HuH-7 (cell line): ENCODE measurements at places on chromosomes 2 and 18.
A peak's percentile ranks its signal among the peaks of the same experiment; 100 is the strongest.

DNA sequence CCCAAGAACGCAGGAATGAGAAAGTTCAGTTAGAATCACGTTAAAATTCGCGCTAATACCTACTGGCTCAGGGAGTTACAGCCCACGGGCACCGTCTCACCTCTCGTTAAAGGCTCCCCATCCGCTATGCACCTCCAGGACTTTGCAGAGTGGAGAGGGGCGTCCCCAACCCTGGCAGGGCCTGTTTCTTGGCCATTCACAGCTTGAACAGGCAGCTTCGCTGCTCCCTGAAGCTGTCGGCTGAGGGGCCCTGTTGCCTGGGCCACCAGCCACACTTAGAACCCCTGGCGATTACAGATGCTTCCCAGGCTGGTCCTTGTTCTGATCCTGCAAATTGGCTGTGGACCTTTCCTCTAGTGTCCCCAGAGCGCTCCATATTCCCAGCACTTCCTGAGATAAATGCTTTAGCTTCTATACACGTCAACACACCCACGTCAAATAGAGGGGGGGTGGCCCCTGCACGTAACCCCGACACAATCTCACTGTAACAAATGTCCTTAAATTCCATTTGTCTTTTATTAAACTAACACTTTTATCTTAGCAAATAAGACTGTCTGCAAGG is 16.8 kb upstream of the SNTG2 start:
- DNase-seq, result no peak

GRCh38 chr18:25075783-25076182 is 276.2 kb downstream of the ZNF521 start:
- no peak for DNase-seq

DNA sequence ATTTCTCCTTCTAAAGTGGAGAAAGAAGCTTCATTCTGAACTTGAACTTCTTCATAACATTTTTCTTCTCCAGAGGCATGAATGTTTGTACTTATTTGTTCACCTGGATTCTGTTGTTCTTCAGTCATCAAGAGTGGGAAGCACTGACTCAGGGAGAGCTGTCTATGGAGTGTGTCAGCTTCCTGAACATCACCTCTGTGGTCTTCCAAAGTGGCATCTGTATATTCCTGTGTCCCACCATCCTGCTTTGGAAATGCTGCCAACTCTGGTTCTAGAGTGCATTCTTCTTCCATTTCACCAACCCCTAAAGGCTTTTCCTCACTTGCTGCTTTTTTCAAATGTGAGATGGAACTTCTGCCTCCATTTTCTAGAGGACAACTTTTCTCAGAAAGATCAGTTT is 59.5 kb downstream of the TTN start:
- no peak for DNase-seq

- no peak for DNase-seq
These were observed 187.8 kb upstream of the SIX3 start for GRCh38 chr2:44753552-44754285.

DNA sequence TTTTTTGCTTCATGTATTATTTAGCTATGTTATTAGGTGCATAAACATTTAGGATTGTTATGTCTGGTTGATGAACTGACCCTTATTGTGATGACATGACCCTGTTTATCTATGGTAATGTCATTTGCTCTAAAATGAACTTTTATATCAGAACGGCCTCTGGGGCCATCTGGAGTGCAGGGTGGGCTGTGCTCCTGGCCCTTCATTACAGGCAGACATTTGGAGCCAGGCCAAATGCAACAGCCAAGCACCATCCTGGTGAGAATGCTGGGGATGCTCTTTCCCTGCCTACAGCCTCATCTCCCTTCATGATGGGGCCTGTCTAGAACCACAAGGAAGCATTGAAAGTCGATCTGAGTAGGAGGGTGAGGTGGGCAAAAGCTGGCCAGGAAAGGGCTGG is 38.0 kb downstream of the HJURP start:
- no peak for DNase-seq

DNA sequence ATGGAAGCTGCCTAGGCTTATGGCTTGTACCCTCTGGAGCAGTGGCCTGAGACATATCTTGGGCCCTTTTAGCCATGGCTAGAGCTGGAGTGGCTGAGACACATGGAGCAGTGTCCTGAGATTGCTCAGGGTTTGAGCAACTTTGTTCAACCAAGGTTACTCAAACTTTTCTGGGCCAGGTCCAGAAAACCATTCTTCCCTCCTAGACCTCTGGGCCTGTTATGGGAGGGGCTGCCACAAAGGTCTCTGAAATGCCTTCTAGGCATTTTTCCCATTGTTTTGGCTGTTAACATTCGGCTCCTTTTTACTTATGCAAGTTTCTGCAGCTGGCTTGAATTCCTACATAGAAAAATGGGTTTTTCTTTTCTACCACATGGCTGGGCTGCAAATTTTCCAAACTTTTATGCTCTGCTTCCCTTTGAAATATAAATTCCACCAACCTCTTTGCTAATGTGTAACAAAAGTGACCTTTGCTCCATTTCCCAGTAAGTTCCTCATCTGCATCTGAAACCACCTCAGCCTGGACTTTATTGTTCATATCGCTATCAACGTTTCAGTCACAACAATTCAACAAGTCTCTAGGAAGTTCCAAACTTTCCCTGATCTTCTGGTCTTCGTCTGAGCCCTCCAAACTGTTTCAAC is 84.9 kb upstream of the MAP4K3 start:
- DNase-seq, result no peak

DNA sequence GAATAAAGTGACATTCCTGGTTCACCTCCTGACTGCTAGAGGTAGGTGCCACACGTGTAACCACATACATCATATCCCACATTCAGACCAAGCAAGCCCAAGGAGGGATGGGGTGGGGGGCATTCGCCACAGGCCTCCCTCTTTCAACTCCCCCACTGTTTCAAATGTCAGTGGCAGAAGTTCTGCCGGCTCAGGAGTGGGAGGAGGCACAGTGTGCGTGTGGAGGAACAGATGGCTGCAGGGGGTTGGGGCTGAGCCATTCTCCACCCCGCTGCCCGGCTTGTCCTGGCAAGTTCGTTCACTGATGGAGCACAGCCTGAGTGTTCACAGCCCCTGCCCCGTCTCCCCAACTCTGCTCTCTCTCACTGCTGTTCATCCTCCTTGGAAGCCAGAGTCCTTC is 75.4 kb upstream of the TANC1 start:
- no peak for DNase-seq

- no peak for DNase-seq
These were observed 197.8 kb upstream of the MYT1L start for GRCh38 chr2:2528846-2529245.

DNA sequence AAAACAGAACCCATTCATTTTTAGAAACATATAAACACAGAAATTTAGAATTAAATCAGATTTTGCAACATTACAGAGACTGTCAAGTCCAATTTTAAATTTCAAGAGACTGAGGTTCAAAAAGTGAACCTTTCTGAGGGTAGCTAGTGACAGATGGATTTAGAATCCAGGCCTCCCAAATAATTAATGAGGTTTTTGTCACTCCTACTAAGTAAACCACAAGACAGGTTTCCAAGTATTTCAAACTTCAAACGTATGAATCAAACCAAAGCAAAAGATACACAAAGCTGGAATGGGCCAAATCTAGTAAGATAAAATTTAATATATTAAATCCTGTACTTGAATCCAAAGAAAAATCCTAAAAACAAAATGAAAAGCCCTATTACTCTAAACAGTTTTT is 25.3 kb downstream of the PPP4R3B start:
- DNase-seq, result no peak

DNA sequence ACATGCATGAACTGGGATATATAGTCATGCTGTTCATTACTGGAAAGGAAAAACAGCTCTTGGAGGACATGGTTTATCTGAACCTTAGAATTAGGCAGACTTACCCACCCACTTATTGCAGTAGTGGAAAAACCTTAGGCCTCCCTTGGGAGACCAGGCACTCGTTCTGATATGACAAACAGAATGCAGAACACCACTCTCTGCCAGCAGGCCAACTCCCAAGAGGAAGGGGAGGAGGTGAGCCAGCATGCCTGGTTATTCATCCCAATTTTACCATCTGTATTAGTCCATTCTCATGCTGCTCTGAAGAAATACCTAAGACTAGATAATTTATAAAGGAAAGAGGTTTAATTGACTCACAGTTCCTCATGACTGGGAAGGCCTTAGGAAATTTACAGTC is 17.5 kb downstream of the C18orf63 start:
- DNase-seq, result no peak

DNA sequence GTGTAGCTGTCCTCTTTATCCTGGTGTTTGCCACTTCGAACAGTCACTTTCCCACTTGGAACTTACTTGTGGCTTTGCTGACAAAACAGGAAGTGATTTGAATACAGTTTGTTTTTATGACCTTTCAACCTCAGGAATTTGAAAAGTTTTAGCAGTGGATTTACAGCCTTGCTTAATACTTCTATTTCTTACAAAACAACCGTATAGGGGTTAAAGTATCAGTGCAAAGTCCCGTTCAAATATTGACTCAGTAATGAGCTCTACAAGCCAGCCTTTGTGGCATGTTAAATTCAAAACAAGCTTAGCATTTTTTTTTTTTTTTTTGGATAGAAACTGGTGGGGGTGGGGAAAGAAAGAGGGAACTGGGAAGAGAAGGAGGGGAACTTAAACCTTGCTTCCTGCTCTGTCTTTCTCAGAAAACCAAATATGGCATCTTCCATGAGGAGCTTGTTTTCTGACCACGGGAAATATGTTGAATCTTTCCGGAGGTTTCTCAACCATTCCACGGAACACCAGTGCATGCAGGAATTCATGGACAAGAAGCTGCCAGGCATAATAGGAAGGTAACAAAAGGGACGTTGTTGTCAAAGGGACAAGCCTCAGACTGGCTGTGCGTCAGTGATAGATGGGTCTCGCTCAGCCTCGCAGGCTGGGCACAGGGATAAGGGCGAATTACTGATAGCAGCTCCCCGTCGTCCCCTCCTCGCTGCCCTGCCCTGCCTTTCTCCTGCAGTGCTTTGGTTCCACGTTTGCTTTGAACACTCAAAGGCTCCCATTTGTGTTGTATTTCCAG is at the start of gene HNMT:
Gene HNMT, plus strand, starts transcription at position 408 of the 793 bp plus-strand sequence. Its CDS starts 19 bp downstream, at position 427.
- peak; percentile 28 for DNase-seq

- DNase-seq, result no peak
These were observed 98.5 kb upstream of the BOD1L2 start for GRCh38 chr18:57048351-57048750.

DNA sequence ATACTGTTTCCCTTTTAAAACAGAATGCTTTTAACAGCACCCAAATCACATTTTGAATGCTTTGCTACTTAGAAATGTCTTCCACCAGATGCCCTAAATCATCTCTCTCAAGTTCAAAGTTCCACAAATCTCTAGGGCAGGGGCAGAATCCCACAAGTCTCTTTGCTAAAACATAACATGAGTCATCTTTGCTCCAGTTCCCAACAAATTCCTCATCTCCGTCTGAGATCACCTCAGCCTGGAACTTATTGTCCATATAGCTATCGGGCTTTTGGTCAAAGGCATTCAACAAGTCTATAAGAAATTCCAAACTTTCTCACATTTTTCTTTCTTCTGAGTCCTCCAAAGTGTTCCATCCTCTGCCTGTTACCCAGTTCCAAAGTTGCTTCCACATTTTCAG is 1374.5 kb upstream of the NXPH2 start:
- no peak for DNase-seq

- no peak for DNase-seq
These were observed 10.3 kb downstream of the DNAH6 start for GRCh38 chr2:84526562-84526961.

DNA sequence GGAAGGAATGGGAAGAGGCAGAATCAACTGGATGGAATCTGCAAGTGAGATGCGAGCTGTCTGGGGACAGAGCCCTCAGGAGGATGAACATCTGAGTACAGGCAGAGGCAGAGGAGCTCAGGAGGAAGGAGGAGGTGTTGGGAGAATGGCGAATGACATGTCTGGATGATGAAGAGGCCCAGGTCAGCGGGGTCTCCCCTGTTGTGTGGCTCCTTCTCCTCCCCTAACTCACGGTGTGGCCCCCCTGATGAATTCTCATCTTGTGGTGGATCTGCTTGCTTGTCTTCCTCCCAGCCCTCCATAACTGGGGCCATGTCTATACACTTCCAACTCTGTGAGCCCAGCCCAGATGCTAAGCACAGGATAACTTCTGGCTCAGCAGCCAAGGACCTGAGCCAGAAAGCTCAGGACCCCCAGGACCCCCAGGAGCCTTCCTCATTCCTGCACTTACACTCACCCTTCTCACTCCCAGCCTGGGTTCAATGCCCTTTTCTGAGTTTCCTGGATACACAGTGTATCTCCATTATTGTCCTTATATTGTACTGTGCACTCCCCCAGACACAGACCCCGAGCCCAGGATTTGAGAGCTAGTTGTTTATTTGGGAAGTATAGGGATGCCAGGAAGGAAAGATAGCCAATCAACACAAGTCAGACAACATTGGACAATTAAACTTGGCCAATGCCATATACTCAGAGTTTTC is 678.6 kb upstream of the HS6ST1 start:
- no peak for DNase-seq

DNA sequence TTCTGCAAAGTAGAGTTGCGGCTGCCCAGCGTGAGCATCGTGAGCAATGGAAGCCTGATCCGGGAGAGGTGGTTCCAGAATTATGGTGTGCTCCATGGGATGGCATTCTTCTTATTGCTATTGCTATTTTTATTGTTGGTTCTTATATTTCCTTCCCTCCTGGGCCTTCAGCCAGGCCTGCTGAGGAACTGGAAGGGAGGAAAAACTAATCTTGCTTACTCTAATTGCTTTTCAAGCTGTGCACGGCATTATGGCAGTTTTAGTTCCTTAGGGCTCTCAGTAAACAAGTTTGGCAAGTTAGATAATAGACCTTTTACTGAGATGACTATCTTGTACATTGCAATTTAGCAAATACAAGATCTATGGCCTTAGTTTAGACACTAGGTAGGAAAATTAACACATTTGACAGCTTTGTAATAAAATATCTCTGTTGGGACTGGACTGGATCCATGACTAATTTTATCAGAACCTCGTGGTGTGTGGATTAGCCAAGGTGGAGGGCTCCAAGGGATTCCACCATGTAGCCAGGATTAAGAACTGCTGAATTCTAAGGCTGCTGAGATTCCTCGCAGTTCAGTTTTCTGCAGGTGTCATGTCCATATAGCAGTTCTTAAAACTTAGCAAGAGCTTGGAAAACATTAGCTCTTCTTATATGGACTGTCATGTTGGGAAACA is 6.0 kb downstream of the RSAD2 start:
- no peak for DNase-seq

DNA sequence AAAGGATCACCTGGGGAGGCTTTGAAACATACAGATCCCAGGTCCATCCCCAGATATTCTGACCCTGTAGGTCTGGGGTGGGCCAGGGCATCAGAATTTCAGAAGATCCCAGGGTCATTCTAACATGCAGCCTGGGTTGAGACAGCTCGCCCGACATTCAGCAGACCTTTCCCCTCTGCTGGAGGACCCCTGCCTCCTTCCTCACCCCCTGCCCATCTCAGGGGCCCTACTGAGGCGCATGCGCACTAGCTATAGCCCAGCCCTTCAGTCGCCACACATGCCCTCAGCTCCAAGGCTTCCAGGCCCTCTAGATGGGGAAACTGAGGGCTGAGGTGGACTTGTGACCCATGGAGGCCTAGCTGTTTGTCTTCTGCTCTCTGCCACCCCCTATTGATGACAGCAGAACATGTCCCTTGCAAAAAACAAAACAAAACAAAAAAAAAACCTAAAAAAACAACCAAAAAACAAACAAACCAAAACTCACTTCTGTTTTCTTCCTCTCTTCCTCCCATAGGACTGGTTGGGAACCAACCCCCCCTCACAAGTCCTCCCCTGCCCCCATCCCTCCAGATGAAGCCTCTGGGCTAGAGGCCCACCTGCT is 91.3 kb downstream of the ZBTB7C start:
- no peak for DNase-seq
